ENCODE measurements at places on chromosomes 2 and 18. TPM values are rescaled to one million over a fixed set of nuclear protein-coding genes. Genes with fewer than 3 reads are reported as not detected.

GRCh38 chr2:85854897-85855296 lies 33.9 kb downstream of the ST3GAL5 start:
- DNase-seq, result no peak

Gene LAPTM4A
- polyA plus RNA-seq, result 62.5 TPM

Gene ACTG2
- polyA plus RNA-seq, result 16.9 TPM

GRCh38 chr2:36753706-36754221 lies 57.3 kb downstream of the VIT start:
- no peak for DNase-seq

Gene FSHR
- not detected for polyA plus RNA-seq

Gene UGT1A3
- 0.36 TPM for polyA plus RNA-seq

DNA sequence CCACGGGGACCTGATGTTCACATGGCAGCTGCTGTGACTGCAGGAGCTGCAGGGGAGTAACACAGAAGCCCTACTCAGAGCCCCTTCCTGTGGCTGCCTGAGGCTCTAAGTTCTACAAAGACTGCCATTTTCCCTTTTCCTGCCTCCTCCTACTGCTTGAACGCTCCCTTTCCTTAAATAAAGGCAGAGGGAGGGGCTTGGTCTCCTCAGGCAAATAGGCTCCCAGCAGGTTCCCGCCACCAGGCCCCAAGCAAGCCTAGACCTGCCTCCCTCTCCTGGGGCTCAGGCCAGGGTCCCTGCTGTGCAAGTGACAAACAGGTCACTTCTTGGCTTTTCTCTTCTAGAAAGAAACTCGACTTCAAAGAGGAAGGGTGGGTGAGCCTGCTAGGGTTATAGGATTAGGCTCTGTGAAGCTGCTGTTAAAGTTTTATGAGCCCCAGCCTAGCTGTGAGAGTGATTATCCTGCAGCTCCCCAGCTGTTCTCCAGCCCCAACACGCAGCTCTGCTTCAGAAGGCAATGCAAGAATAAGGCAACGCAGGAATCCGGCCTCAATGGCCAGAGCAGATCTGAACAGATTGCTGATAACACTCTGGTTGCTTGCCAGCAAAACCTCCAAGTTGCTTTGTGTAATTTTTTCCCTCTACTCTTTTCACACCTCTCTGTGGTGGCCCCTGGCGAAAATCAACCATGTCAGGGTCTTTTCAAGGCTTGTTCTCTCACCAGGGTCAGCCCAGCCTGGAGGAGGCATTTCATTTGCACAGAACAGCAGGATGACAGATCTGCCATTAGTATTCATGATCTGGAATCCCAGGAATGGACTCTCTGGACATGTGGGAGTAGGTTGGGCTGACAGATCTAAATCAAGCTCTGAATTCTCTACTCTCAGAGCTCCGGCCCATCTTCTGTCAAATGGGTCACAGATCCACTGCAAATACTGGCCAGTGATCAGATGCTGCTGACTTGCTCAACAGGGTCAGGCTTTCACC lies 71.3 kb downstream of the MRO start:
- no peak for DNase-seq

DNA sequence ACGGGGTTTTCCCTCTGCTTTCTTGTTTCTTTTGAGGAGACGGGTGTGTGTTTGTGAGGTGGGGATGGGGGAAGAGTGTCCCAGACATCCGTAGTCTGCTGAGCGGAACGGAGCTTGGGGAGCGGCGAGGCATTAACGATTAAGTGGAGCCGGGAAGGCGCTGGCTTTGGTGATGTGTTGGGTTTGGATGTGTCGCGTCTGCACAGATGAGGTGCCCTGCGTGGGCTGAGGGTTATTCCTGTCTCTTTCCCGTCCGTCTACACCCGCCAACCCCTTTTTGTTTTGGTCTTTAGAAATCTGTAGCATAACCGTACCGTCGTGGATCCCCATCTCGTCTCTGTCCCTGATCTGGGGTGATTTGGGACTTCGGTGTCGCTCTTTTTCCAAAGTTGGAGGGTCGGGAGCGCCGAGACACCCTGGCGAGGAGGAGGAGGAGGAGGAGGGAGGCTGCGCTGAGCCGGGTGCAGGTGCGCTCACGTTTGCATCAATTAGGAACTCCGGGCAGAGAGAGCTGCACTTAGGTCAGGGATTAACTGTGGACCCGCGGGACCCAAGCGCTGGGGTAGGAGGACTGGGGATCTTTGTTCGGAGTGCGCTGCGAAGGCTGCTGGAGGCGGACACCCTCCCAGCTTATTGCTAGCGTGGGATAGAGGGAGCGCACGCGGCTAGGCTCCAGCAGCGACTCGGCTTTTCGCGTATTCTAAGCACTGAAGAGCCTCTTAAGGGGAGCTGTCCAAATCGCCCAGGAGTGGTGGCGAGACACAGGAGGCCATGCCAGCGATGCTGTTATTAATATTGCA lies 720.3 kb downstream of the DPP10 start:
- DNase-seq, result no peak

GRCh38 chr18:73852789-73853549 lies 294.7 kb downstream of the FBXO15 start:
- DNase-seq, result no peak

GRCh38 chr2:234521536-234521935 lies 24.7 kb upstream of the ARL4C start:
- DNase-seq, result no peak

Gene CD8A
- 0.69 TPM for polyA plus RNA-seq

Gene B3GNT7
- polyA plus RNA-seq, result 40.9 TPM

DNA sequence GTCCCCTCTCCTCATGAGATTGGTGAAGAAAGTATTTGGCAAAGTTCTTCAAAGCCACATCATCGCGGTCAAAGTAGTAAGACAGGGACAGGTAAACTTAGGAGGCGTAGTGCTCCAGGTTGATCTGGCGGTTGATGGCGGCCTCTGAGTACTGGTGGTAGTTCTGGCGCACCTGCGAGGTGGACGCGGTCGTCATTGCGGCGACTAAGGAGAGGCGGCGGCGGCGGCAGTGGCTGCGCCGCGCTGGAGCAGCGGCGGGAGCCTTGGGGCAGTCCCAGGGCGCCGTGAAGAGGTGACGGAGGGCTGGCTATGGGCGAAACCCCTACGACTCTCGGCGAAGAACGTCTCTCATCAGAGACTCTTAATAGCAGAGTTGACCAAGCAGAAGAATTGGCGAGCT lies 107.2 kb upstream of the UBE2E3 start:
- no peak for DNase-seq

DNA sequence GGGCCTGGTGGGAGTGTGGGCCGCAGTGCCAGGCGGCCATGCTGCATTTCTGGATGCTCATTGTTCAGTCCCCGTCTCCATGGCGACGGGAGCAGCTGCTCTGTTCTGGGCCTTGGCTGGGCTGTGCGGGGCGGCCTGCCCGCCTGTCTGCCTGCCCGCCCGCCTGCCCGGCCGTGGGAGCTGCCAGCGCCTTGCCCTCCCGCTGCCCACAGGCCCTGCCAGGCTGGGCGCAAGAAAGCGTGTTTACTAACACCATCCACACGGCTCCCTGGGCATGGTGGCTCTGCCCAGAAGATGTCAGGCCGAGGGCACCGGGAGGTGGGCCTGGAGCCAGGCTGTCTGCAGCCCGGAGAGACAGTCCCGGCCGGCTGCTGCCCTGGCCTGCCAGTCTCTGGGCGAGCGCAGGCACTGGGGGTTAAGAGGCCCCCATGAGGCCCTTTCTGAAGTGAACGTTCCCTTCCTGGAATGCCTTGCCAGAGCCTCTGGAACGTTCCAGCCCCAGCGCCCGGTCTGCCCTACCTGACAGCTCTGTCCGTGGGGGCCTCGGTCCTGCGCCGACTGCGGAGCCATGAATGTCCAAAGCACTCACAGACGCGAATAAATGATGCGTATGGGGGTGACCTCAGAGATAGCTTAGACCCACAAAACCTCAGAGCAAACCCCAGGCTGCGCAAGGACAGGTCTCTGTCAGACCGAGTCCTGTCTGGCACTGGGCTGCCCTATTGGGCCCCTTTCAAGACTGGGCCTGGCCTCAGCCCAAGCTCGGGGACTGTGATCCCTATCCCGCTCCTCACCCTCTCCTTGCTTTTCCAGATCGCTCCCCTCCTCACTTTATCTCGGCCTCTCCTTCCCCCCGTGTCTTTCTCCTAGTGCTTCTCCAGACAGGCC lies 44.3 kb downstream of the MYCN start:
- DNase-seq, result peak; percentile 68

- DNase-seq, result no peak
Observed at GRCh38 chr2:233082222-233082930, 22.2 kb downstream of the INPP5D start.

- no peak for DNase-seq
Observed at GRCh38 chr2:11839916-11840315, 93.5 kb downstream of the LPIN1 start.

Gene SMAD7
- 18.3 TPM for polyA plus RNA-seq

Gene SLC4A1AP
- polyA plus RNA-seq, result 11.3 TPM

GRCh38 chr18:76345901-76346300 lies 149.1 kb downstream of the ZNF516 start:
- no peak for DNase-seq

DNA sequence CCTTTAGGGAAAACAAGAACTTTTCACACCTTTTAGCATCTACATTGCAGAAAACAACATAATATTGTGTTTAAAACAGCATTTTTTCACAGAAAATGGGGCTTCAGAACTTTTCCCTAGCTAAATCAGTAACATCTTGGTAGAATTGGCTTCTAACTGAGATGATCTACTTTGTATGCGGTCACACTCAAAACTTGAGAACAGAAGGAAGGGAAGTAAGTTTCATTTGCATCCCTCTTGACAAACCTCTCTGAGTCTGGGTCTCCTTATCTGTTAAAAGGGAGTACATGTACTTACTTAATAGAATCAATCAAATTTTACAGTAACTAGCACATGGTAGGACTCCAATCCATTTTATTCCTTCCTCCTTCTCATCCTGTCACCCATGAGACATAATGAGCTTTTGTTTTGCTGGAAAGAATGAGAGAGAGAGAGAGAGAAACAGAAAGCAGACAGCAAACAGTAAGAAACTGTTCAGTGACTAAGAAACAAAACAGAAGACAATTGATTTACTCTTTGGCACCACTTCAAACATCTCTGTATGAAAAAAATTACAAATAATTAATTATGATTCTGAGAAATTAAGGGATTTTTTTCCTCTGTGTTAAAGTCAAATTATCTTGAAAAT lies 387.3 kb downstream of the SATB2 start:
- DNase-seq, result no peak

GRCh38 chr2:241062389-241063092 lies 39.5 kb downstream of the MTERF4 start:
- peak; percentile 47 for DNase-seq

DNA sequence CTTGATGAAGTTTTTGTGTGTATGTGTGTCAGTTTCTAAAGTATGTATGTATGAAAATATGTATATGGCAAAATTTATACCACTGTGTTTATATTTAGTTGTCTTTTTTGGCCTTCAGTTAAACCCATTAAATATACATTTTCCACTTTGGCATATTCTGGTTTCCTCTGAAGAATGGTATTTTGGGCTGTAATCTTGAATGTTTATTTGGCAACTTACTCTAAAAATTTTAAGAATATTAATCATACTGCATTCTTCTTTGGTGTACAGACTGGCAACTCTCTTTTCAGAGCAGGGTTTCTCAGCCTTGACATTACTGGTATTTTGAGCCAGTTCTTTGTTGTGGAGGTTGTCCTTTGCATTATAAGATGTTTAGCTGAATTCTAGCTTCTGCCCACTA lies 27.9 kb upstream of the CCBE1 start:
- no peak for DNase-seq

DNA sequence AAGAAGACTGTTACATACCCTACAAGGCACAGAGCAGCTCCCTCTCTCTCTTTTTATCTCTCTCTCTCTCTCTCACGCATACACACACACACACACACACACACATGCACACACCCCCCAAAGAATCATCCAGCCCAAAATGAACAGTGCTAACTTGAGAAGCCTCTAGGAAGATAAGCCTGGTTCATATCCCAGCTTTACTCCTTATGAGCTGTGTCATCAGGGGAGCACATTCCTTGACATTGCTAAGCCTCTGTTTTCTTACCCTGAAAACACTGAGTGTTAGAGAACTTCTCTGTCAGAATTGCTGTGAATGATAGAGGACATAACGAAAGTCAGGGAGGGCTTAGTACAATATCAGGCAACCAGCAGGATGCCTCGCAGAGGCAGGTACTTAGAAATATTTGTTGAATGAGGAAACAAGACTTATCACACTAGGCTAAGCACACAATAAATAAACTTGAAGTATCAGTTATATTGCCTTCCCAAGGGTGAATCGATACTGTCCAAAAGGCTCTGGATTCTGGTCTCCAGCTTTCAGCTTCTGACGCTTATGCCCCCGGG lies 725.6 kb upstream of the ID2 start:
- DNase-seq, result no peak

Gene QPCT
- polyA plus RNA-seq, result 5.9 TPM

DNA sequence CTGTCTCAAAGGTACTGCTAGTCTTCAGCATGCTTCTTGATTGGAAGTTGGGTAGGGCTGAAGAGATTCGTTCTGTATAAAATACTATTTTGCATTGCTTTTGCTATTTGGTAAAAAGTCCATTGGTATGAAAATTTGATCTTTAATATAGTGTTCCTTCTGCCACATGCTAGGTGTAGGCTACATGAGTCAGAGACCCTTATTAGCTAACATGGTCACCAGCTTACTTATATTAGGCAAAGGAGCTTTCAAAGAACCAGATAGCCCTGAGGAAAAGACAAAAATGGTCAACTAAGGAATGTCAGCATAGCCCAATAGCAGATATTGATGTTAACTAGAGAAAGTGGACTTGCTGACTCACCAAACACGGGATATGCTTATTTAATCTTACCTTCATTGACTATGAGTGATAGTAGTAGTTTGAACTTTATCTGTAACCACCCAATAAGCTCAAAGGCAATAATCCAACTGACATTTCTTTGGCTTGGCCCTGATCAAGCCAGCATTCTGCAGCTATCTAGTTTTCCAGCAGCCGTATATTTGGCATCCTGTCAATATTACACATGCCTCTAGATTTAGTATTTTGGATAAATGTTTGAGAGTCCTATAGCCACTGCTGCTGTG lies 110.0 kb downstream of the TPGS2 start:
- DNase-seq, result no peak

Gene BOLL
- polyA plus RNA-seq, result not detected

Gene MARCO
- polyA plus RNA-seq, result 5.4 TPM

Gene SLC25A52
- not detected for polyA plus RNA-seq

- DNase-seq, result no peak
Observed at GRCh38 chr2:151422917-151423439, 13.3 kb downstream of the RIF1 start.

Gene LYG1
- polyA plus RNA-seq, result not detected

DNA sequence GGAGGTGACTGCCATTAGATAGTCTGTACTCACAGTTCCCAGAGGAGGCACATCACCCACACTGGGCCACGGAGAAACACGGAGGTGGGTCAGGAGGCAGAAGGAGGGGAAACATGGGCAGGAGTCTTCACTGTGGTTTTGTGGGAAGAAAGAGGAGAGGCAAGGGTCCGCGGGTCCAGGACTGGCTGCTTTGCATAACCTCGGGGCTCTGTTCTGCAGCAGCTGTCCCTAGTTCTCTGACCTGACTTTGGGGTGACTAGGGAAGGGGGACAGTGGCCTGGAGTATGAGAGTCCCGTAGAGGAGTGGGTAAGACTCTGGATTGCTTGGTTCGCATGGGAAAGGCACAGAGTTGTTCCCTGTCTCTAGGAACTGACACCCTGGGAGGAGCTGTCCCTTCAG lies 238.3 kb upstream of the RAB6C start:
- DNase-seq, result no peak

Gene PPP4R1
- 33.6 TPM for polyA plus RNA-seq

All from sigmoid colon (tissue), 7 donors.